ENCODE measurements at places on chromosomes 7 and 10.

- DNase-seq = no peak
Measured at GRCh38 chr10:112246-112645, 23.0 kb upstream of the ZMYND11 start.

GRCh38 chr7:144019457-144019856 is 19.3 kb downstream of the OR6B1 start:
- DNase-seq = peak; percentile 64

GRCh38 chr7:39709768-39710311 is 86.5 kb downstream of the RALA start:
- DNase-seq = no peak

DNA sequence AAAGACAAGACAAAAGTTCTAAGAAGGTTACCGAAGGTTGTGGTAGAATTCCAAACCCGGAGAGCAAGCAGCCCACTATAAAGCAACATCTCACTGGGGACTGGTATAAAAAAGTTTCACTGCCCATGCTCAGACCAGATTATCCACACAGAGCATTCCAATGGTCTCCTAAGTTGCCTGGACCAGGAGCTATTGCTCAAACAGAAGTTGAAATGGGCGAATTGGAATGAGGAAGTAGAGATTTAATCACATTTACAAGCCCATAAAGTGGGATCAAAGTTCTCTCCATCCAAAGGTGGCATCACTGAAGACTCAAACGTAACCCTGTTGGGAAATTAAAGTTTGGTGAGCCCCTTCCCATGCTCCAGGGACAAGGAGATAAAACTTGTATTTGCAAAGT is 19.8 kb downstream of the OR2F1 start:
- DNase-seq = no peak
